ENCODE measurements at places on chromosomes 1 and 21. TPM values are rescaled to one million over a fixed set of nuclear protein-coding genes. Genes with fewer than 3 reads are reported as not detected.

The NBPF20 gene
- total RNA-seq = 3.8 TPM

The CFAP74 gene
- not detected for total RNA-seq

The LCE3D gene
- total RNA-seq = not detected

The FMN2 gene
- total RNA-seq = 0.06 TPM

The AJAP1 gene
- total RNA-seq = 5.5 TPM

The AMY1C gene
- total RNA-seq = not detected

The TRPM2 gene
- total RNA-seq = 11.5 TPM

The NFASC gene
- total RNA-seq = 29.9 TPM

The PLA2G5 gene
- total RNA-seq = 0.47 TPM

The GPX7 gene
- 9.7 TPM for total RNA-seq

All from kidney (tissue), 22 donors.